ENCODE measurements at places on chromosomes 11 and 22.

DNA sequence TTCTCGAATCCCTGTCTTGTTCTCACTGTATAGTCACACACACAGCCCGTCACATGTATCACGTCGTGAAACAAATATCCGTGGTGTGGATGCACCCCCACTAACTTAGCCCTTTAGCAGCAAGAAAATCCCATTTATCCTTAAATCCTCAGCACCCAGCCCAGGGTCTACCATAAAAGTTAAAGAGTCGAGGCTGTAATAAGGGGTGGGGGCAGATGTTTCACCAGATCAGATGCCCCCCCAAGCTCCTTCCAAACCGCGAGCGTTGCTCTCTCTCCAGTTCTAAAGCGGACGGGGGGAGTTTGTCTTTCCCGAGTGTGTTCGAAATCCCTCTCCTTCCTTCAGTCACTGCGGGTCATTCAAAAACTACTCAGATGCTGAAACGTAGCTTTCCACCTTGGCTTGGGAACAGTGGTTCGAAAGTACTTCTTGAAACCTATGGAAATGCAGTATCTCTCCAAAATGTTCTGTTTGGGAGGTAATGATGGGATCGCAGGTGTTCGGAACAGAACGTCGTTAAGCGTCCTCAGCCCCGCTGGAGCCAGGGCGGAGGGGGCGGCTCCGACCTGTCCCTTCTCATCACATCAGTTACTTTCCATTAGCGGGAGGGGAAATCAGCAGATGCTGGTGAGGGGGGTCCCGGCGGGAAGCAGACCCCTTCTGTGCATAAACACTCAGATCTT, 156.2 kb downstream of the BRD1 start:
- DNase-seq = no peak

DNA sequence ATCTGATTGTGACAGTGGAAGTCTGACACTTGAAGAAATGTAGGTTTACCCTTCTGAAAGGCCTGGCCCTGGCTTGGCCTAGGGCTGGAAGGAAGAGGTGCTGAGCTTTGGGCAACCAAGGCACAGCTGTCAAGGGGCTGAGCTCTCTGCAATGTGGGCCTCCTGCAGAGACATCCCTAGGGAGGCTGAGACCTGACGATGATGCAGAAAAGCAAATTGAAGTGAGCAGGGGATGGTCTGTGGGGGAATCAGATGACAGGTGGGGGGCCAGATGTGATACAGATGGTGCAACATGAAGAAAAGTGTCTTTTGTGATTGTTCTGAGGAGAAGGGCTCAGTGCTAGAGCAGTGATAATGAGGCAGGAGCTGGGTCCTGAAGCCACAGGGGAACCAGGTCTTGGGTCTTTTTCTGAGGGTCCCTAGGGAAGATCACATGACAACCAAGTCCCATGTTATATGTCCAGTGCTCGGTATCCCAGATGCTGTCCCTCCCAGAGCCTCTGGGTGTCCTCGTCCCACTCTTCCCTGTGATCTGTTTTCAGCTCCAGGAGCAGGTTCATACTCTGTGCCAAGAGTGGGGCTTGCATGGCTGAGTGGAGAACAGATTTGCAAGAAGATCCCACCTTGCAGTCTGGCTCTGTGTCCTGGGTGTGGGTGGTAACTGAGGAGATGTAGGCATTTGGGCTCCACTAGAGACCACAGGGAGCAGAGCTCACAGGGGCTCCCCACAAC, 79.9 kb upstream of the VPREB1 start:
- no peak for DNase-seq

- DNase-seq = no peak
Measured at GRCh38 chr11:79564288-79564925, 123.6 kb upstream of the TENM4 start.

DNA sequence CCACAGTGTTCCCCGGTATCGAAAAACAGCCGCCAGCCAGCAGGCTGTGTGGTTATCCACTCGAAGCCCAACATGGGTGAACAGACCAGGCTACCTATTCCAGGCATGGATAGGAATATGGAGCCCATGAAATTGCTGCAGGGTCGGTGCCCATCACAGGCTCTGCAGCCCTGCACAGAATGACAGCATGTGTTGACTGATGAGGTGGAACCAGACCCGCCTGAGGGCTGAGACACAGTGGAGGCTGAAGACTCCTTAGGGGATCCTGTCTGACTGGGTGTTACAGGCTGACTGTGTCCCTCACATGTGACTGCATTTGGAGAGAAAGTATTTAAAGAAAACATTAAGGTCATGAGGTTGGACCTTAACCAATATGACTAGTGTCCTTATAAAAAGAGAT, 6.2 kb upstream of the YPEL1 start:
- DNase-seq = no peak

DNA sequence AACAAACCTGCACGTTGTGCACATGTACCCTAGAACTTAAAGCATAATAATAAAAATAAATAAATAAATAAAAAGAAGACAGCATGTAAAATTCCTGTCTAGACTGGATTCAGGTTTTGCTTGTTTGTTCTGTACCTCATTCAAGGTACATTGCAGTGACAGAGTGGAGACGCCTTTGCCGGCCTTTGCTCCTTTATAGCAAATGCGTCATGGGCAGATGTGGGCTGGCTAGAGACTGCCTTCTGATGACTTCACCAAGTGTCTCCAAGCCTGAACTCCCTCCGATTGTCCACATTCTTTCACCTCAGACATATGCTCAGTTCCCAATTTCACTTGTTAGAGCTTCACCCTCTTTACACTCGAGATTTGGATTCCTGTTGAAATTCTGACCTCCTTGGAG, 147.8 kb upstream of the ARHGAP20 start:
- no peak for DNase-seq

DNA sequence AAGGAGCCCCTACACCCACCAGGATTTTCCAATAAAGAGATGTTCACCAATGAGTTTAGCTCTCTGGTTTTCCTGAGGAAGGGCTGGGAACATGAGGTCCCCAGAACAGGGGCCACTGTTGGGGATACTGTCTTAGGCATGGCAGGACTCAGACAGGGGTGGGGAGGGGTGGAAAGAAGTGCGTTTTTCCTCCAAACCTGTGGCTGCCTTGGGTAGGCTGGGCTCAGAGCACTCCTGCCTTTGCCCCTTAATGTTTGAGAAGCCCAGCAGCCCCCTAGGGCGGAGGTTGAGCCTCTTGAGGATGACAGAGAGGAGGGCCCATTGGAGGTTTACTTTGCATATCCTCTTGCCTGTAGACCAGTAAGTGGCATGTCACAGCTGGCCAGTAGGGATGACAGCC, 10.6 kb downstream of the MTFP1 start:
- no peak for DNase-seq

GRCh38 chr11:32701616-32702015, 92.8 kb downstream of the CCDC73 start:
- DNase-seq = no peak

GRCh38 chr11:47002390-47002789, 65.8 kb downstream of the CSTPP1 start:
- DNase-seq = no peak

DNA sequence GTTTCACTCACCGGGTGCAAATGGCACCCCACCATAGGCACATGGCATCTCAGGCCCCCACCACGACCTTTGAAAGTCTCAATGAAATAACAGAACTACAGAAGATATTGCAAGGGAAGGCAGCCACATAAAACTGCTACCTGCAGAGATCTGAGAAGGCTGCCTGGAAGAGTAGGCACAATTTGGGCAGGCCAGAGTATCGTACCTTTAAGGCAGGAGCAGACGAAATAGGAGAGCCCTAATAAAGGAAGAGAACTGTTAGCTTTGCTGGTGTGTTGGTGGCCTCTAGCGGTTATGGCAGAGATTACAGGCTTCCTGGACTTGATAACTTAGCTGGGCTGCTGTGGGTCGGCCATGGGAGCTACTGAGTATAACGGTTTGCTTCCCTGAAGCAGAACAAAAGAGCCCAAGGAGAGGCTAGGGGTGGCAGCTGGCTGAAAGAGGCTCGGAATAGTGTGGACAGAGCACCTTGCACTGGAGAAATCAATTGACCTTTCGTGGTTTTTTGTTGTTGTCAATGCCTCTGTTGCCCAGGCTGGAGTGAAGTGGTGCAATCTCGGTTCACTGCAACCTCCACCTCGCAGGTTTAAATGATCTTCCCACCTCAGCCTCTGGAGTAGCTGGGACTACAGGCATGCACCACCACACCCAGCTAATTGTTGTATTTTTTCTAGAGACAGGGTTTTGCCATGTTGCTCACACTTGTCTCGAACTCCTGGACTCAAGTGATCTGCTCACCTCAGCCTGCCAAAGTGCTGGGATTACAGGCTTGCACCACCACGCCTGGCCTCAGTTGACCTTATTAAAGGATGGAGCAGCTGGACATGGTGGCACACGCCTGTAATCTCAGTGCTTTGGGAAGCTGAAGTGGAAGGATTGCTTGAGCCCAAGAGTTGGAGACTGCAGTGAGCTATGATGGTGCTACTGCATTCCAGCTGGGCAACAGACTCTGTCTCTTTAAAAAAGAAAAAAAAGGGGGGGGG, 4.8 kb downstream of the SDF2L1 start:
- peak; percentile 49 for DNase-seq

GRCh38 chr11:693415-693831, 1.6 kb downstream of the DEAF1 start:
- no peak for DNase-seq

- DNase-seq = no peak
Measured at GRCh38 chr11:115300660-115301428, 203.4 kb downstream of the CADM1 start.

- DNase-seq = no peak
Measured at GRCh38 chr11:69520186-69520916, 38.9 kb downstream of the LINC01488 start.

GRCh38 chr11:40168414-40168813, 1291.0 kb downstream of the LRRC4C start:
- no peak for DNase-seq

- DNase-seq = no peak
Measured at GRCh38 chr22:17576470-17576869, 13.2 kb downstream of the SLC25A18 start.

DNA sequence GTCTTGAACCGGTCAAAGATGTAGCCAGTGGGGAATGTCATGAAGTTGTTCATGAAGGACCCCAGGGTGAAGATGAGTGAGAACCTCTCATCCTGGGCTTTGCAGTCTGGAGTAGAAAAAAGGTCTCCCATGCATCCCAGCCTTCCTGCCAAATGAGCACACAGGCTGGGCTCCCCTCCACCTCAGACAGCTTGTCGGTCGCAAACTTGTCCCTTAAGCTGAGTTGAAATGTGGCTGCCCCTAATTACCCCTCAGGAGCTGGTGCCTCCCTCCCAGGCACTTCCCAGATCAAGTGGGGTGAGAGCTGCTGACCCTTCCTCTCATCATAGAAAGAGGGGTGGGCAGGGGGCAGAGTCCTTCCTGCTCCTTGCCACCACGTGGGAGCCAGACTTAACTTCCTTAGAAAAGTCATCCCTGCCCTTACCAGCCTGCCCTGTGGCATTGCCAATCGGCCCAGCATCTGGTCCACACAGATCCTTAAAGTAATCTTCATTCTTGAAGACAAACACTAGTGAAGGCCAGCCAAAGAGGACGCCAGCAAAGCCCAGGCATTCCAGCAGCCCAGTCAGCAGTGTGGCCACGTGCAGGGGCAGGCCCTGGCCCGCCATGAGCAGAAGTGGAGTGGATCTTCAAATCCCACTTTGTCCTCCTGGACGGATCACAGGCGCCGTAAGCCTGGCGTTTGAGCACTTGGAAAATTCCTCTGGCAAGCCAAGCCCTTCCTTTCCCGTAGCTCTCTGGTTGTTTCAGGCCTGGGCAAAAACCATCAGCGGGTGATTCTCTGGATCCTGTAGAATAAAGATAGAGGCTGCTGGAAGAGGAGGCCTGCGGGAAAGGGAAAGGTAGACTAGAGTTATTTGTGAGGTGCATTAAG, 1.1 kb downstream of the SLC43A3 start:
- no peak for DNase-seq

DNA sequence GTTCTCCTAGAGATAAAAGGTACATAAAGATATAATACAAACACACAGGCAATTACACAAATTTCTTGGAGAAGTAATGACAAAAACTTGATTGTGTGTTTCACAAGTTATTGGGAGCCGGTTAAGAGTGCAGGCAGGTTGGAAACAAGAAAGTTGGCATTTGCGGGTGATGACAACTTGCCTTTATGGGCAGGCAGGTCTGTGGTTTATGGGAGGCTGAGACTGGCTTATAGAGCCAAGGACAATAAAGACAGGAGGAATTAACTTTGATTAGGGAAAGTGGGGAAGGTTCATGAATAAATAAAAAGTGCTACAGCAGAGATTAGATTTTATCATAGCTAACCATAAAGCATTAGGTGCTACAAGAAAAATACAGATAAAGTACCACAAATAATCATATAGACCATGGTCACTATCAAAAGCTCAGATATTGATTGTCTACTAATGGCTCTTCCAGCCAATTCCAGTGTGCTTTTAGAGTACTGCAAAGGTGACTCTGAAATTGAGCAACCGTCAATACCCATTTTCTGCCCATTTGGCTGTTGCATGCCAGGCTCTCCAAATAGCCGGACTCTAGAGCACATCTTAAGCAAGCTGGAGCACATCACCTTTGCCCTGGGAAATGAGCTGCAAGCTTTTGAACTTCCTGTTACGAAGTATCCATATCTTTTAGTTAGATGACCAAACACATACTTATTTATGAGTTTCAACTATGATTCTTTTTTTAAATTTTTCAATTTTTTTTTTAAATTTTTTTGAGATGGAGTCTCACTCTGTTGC, 33.9 kb upstream of the GAB2 start:
- no peak for DNase-seq

- no peak for DNase-seq
Measured at GRCh38 chr11:83677730-83678129, 391.6 kb upstream of the CCDC90B start.

- peak; percentile 16 for DNase-seq
Measured at GRCh38 chr11:86041975-86042378, 26.9 kb downstream of the PICALM start.

- no peak for DNase-seq
Measured at GRCh38 chr11:3849297-3849874, 6.1 kb upstream of the STIM1 start.

- DNase-seq = no peak
Measured at GRCh38 chr11:70746351-70746750, 348.0 kb downstream of the CTTN start.

- no peak for DNase-seq
Measured at GRCh38 chr11:92595052-92595451, 370.4 kb downstream of the FAT3 start.

- DNase-seq = no peak
Measured at GRCh38 chr11:2813141-2813908, 72.2 kb downstream of the CDKN1C start.

- DNase-seq = no peak
Measured at GRCh38 chr11:44729713-44730112, 3.0 kb downstream of the TSPAN18 start.

DNA sequence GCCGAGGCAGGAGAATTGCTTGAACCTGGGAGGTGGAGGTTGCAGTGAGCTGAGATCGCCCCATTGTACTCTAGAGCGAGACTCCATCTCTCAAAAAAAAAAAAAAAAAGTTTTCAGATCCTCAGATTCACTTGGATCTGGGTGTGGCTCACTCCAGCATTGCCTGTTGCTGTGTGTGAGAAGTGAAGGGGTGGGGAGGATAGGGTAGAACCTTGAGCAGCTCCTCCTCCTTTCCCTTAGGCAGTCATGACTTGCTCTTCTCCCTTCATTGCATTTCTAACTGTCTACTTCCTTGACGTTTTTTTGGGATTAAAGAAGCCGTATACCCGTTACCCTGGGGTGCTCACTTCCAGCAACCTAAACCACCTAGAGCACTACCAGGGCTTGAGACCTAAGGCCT, 63.1 kb upstream of the YWHAH start:
- DNase-seq = no peak
